Stimulated activated CD4-positive, alpha-beta T cell treated with anti-CD3 and anti-CD28 coated beads, Interleukin-1b, Interleukin-23, amount 100 ng/mL, for 1 hour (primary cell): ENCODE measurements at places on chromosomes 2 and 18.

- DNase-seq = no peak
Measured at GRCh38 chr2:240200230-240201051, 60.0 kb upstream of the OTOS start.

GRCh38 chr18:78625847-78626246 is 353.8 kb upstream of the SALL3 start:
- DNase-seq = no peak

- no peak for DNase-seq
Measured at GRCh38 chr2:140551287-140551686, 1579.5 kb downstream of the LRP1B start.

DNA sequence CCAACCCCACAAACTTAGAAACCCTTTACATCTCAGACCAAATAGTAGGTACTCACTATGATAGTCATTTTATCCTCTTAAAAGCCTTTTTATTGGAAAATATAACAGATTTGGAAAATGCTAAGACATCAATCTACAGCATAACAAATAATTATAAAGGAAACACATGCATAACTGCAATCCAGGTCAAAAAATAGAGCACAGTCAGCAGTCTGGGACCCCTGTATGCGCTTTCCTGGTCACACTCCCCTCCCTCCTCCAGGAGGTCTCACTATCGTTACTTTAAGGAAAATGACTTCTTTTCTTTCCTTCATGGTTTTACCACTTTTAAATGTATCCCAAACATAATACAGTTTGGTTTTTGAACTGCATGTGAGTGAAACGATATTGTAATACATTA is 90.5 kb upstream of the CCDC150 start:
- DNase-seq = no peak

GRCh38 chr2:37713258-37713700 is 41.8 kb upstream of the CDC42EP3 start:
- no peak for DNase-seq

DNA sequence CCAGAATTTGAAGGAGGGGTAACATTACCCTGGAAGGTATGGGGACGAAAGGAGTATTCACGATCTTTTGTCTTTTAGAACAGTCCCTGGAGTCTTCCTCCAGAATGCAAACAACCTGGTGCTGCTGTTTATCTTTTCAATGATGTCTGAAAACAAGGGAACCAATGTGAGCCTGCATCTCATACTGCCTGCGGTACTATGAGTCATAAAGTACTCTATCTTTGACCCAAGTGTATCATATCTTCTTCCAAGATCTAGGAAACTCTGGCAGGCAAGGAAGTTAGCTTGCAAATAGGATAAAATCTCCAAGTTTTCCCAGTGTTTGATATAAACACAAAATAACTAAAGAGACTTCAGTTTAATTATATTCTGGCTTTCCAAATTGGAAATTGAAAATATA is 968.5 kb downstream of the LRP1B start:
- no peak for DNase-seq

DNA sequence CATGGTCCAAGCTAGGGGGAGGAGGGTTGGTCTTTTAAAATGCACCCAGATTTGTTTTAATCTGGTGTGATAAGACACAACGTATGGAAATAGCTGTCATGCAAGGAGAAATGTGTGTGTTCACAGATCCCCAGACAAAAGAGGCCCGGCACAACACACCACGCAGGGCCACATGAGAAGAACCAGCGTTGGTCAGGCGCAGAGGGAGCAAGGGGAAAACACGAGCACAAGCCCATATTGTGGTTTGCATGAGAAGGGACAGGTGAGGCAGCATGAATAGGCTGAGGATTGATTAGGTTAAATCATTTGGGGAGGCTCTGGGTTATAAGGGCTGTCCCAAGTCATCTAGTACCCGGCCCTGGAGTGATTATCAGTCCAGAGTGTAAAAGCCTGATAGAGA is 272.5 kb upstream of the NCKAP5 start:
- DNase-seq = no peak

DNA sequence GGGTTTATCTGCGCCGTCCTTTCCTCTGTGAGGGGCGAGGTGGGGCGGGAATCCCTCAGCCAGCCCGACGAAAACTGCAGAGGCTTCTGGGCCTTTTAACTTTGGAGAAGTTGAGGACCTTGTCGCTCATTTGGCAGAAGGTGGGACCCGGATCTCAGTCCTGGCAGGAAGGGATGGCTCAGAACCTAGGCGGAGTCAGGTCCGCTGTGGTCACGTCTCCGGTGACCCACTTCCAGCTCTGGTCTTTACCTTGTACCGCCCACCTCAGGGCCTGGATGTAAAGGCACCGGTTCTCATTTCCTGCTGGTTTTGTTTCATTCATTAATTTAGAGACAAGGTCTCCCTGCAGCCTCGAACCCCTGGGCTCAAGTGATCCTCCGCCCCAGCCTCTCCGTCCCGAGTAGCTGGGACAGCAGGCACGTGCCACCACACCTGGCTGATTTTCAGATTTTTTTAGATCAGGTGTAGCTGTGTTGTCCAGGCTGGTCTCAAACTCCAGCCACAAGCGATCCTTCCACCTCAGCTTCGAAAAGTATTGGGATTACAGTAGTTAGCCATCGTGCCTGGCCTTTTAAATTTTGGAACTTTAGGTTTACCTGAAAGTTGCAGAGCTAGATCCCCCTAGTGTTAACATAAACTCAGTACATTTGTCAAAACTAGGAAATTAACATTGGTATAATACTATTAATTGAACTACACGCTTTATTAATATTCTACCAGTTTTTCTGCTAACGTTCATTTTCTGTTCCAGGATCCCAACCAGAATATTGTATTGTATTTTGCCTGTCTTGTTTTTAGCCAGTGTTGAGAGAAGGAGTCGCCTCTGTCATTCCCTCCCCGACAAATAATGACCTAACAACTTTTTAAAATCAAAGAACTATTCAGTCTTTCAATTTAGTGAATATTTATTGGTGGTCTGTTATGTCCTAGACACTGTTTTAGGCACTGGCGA is 852 bp downstream of the POLI start:
- DNase-seq = no peak

DNA sequence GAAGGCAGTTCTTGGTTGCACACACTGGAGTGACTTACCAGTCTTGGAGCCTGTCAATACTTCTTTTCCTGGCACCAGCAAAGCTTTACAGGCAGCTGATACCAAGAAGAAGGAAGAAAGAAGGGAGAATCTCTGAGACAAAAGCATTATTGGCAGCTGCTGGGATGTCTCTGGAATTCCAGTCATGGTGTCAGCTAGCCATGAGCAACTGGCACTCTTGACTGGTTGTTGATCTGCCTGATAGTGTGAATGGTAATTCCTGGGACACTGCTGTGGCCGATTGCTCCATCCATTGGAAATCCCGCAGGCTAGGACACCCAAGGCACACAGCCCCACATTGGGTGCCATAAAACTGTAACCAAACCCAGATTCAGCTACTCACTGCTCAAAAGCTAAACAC is 17.8 kb upstream of the SPAG16 start:
- no peak for DNase-seq

DNA sequence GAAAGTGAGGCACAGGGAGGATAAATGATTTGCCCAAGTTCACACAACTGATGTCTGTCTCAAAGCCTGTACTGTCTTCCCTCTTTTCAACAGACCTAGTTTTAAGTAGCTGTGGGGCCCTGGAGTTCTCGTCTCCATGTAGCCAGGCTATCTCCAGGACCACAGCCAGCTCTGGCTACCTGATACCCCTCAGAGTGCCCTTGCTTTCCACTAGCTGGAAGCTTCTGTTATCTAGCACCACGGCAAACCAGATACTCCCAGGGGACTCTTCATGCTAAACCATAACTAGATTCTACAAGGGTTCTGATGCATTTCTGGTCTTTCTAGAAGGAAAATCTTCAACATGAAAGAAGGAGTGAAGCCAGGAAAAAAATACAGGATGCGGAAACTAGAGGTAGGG is 137.3 kb downstream of the GALNT14 start:
- no peak for DNase-seq

GRCh38 chr18:55124078-55124763 is 165.0 kb upstream of the CCDC68 start:
- DNase-seq = no peak

GRCh38 chr18:50671376-50671775 is 111.5 kb downstream of the MAPK4 start:
- no peak for DNase-seq

DNA sequence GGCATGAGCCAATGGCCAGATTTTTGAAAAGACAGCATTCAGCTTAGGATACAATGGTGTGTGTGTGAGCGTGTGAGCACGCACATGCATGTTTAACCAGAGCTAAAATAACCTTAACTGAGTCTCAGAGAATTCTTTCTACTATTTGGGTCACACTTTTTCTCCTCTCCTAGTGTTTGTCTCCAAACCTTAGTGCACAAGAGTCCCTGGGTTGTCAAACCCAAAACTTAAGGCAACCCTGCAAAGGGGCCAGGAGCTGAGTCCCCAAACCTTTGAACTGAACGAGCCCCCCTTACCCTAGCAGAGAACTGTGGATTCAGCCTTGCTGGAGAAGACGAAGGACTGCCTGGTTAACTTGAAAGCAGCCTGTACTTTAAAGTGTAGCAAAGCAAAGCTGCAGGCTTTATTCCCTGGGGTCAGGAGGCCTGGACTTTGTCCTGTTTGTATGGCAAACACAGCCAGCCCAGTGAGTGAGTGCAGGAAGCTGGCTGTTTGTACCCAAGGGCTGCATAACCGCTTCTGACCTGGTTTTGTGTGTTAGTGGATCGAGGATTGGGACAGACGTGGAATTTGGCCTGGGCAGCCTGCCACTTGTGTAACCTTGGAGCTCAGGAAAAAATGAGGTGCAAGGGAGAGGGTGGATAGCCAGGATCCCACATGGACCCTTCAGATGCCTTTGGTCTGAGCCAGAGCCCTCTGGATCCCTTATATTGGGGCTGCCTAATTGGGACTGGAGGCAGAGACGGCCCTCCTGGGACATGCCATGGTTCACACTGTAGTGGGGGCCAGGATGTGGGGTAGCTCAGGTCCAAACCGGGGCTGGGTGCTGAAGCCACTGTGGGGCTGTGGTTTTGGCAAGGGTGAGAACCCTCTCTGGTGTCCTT is 6.4 kb upstream of the PSMD1 start:
- no peak for DNase-seq

GRCh38 chr18:50429207-50429948 is 54.5 kb downstream of the SKA1 start:
- DNase-seq = no peak

DNA sequence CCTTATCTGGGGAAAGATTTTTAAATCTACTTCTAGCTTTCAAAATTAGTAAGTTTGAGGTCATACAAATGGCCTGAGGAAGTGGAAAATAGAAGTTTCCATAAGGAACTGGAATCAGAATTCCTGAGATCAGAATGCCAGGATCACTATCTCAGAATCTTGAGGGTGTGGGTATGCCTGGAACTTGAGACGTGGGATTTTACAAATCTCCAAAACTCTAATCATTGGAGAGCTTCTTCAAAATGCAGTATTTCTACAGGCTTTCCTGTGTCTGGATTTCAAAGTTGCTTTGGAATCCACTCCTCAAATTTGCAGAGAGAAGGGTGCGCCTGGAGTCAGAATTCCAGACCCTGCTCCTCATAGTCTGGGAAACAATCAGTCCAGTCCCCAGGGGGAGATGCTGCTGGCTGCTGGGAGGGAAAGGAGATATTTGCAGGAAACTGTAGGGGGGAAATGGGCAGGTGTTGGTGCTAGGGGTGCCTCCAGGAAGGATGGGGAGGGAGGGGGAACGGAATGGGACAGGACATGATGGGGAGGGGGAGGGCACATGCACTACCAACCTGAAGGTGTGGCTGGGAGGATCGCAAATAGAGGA is 31.0 kb upstream of the CATIP start:
- no peak for DNase-seq

DNA sequence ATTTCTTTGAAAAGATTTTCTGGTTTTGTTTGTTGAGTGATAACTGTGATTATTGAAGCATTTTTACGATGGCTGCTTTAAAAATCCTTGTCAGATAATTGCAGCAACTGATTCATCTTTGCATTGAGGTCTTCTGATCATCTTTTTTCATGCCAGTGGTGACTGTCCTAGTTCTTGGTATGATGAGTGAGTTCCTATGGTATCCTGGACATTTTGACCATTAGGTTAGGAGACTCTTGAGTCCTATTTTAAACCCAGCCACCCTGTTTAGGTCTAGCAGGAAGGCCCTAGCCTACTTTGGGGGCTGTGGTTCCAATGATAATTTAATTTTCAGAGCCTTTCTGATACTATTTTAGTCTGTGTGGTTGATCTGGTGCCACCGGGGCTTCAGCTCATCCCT is 72.7 kb upstream of the REV1 start:
- DNase-seq = no peak

GRCh38 chr2:159985656-159986055 is 76.8 kb downstream of the PLA2R1 start:
- no peak for DNase-seq

GRCh38 chr2:147450661-147451510 is 393.9 kb upstream of the ACVR2A start:
- no peak for DNase-seq

- DNase-seq = no peak
Measured at GRCh38 chr2:73111073-73112025, 1.4 kb downstream of the RAB11FIP5 start.

DNA sequence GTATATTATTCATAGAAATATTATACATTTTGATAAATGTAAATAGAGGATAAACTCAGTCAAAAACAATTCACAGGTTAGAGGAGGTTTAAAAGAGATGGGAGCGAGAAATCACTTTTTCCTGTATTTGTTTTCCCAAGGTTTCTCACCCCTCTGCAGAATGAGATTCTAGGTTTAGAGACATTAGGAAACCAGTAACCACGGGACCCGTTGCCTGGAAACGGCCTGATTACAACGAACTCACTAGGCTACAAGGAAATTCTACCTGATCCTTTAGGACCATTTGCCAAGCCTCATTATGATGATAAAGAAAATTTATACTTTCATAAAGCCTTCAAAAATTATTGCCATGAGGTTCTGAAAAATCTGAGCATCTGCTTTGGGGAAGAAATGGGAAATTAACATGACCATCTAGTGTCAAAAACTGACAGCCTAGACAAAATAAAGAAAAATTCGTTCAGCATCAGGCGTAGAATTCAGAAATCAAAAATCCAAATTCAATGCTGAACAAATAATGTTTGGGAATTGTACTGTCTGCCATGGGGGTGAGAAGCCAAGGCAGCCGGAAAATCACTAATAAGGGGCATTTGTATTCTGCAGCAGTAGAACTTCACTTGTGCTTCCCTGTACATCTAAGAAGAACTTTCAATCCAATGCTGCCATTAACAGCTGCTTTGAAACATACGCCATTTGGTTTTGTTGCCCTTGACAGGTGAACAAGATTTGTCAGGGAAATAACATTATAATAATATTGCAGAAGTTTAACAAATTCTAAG is 262.3 kb downstream of the NRXN1 start:
- no peak for DNase-seq

GRCh38 chr2:235560345-235560744 is 66.5 kb downstream of the AGAP1 start:
- DNase-seq = no peak

- DNase-seq = peak; percentile 66
Measured at GRCh38 chr2:231709981-231710798, 1.9 kb downstream of the PTMA start.

- DNase-seq = no peak
Measured at GRCh38 chr2:216551234-216552068, 52.8 kb downstream of the RPL37A start.
